ENCODE measurements at places on chromosomes 1 and 21.

- peak; percentile 70 for DNase-seq
Measured at GRCh38 chr1:34597877-34598514, 156.9 kb upstream of the GJB5 start.

DNA sequence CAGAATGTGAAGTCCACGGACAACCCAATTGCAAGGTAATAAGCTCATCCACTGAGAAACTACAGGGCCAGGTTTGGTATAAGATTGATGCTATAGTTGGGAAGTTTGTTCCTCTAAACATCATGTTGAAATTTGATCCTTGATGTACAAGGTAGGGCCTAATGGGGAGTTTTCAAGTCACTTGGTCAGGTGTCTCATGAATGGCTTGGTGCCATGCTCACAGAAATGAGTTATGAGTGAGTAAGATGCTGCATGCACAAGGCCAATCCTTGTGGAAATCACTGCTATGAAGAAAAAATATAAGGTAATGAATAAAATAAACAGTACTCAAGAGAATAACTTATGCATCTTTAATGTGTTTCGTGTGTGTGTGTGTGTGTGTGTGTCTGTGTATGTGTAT is 1891.2 kb downstream of the NCAM2 start:
- no peak for DNase-seq

DNA sequence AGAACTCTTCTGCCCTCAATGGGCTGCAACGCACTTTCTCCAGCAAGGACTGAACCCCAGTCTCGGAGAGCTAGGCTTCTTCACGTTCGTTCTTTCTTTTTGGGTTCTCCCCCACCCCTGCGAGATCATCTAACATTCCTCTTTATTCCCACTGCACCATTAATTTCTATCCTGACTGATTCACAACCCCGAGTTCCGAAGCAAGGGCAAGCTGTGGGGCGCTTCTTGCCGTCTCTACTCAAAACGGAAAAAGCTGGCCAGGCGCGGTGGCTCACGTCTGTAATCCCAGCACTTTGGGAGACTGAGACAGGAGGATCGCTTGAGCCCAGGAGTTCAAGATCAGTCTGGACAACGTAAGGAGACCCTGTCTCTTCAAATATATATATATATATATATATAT is 37.4 kb upstream of the BTG2 start:
- DNase-seq = no peak

GRCh38 chr1:197763307-197763706 is 12.0 kb downstream of the DENND1B start:
- DNase-seq = no peak

GRCh38 chr1:7406641-7407543 is 364.2 kb upstream of the VAMP3 start:
- no peak for DNase-seq

GRCh38 chr1:7048395-7048794 is 263.1 kb downstream of the CAMTA1 start:
- no peak for DNase-seq

DNA sequence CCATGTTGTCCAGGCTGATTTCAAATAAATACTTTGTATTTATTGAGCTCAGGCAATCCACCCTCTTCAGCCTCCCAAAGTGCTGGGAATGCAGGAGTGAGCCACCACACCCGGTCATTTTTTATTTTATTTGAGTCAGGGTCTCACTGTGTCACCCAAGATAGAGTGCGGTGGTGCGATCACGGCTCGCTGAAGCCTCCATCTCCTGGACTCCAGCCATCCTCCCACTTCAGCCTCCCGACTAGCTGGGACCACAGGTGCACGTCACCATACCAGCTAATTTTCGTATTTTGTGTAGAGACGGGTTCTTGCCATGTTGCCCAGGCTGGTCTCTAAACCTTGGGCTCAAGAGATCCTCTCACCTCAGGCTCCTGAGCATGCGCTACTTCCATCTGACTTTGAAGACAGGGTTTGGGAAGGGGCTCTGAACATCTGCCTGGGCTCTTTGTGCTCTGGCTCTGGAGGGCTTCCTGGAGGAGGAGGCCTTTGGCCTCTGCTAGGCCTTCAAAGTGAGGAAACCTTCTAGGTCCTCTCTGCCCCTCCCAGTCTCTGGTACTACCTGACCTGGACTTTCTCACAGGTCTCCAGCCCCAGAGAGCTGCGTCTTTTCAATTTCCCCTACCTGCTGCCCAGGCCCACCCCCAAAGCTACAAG is 5.8 kb downstream of the HSPB7 start:
- no peak for DNase-seq

- DNase-seq = no peak
Measured at GRCh38 chr21:44704636-44705001, 6.8 kb downstream of the TSPEAR start.

DNA sequence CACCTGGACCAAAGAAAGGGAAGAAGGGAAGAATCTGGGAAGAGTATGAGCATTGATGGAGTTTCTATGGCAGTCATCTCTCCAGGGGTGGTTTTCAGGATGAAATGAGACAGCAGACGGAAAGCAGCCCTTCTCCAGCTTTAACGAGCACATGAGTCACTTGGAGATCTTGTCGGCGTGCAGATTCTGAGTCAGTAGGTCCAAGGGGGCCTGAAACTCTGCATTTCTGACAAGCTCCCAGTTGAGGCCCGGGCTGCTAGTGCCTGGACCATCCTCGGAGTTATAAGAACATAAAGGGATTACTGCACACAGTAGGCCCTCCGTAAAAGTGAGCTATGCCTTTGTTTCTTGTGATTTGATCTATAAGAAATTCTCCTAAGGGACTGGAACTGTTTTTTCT is 17.6 kb downstream of the HSPG2 start:
- no peak for DNase-seq

DNA sequence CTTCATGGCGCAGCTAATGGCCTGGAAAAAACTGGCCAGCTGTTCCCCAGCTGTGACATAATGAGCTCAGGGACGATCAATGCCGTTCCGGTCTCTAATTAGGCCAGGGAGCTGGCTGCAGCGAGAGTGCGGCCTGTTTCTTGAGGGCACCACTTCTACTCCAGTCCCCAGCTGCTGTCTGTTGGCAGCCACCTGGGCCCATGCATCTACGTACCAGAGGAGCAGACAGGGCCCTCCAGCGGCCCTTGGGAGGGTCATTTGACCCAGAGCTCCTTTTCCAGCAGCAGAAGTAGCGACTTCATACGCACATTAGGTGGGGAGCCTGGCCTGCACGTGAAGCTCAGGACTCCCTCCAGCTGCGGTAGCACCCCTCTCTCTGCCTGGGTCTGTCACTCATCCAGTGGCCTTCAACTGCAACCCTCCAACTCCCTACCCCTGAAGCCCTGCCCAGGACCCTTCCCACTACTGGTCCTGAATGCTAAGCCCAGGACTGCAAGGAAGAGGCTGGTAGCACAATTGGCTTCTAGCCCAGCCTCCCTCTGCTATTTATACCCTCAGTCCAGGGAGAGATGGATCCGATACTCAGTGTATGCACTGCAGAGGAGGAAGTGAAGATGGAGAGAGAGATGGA is 9.1 kb upstream of the GPR61 start:
- no peak for DNase-seq

GRCh38 chr1:68917456-68917855 is 420.6 kb upstream of the DEPDC1 start:
- no peak for DNase-seq

DNA sequence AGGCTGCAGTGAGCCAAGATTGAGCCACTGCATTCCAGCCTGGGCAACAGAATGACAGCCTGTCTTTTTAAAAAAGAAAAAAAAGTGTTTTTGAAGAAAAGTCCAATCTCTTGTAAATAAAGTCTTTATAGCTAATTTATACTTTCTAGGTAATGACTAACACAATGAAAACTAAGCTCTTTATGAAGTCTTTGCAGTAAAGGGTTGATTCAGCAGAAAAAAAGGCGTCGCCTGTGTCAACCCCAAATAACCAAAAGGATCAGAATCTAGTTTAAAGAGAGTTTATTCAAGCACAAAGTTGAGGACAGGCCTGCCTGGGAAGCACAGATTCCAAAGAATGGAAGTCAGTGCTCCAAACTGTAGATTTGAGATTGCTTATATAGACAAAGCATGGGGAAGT is 14.3 kb upstream of the PGBD2 start:
- no peak for DNase-seq

- no peak for DNase-seq
Measured at GRCh38 chr1:234538062-234538731, 59.2 kb upstream of the TARBP1 start.

- DNase-seq = no peak
Measured at GRCh38 chr1:151944857-151945575, 35.7 kb upstream of the THEM4 start.

GRCh38 chr1:179083533-179083932 is 1.7 kb downstream of the TOR3A start:
- DNase-seq = no peak

DNA sequence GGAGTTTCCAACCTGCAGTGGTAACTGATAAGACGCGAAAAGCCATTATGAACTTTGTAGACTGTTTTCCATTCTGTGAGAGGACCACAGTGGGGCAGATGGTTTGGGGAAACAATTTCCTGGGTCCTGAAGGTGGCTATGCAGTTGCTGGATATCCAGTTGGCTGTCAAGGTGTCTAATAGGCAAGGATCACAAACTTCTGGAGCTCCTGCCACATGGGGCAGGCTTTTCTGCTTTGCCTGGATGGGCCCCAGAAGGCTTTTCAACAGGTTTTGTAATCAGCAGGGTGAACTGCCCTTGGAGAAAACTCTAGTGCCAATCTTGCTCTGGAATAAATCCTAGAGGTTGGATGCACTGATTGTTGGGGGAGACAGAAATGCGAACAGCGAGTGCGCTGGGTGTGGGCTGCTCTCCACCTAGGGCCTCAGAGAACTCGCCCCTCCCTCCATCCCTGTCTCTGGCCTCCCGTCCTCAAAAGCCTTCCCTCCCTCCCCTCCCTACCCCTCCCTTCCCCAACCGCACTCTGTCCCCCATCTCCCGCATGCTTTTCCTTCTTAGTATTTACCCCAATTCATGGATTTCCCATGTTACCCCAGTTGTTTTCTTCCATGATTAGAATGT is 210.3 kb upstream of the USP24 start:
- no peak for DNase-seq

DNA sequence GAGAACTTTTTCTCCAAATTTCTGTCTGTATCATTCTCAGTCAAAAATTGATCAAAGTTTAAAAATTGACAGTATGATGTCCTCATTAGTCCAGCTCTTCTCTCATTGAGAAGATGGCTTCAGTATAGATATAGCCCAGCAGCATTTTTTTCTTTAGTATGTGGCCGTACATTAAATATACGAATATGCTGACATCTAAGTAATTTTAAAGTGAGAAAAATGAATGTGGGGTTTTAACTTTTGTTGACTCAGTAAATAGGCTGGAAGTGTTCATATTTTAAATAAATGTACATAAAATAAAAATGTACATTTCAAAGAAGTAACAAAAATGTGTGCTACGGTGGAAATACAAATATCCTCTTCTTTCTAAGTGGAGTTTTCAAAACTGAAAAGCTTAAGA is 123.5 kb upstream of the PKN2 start:
- no peak for DNase-seq

DNA sequence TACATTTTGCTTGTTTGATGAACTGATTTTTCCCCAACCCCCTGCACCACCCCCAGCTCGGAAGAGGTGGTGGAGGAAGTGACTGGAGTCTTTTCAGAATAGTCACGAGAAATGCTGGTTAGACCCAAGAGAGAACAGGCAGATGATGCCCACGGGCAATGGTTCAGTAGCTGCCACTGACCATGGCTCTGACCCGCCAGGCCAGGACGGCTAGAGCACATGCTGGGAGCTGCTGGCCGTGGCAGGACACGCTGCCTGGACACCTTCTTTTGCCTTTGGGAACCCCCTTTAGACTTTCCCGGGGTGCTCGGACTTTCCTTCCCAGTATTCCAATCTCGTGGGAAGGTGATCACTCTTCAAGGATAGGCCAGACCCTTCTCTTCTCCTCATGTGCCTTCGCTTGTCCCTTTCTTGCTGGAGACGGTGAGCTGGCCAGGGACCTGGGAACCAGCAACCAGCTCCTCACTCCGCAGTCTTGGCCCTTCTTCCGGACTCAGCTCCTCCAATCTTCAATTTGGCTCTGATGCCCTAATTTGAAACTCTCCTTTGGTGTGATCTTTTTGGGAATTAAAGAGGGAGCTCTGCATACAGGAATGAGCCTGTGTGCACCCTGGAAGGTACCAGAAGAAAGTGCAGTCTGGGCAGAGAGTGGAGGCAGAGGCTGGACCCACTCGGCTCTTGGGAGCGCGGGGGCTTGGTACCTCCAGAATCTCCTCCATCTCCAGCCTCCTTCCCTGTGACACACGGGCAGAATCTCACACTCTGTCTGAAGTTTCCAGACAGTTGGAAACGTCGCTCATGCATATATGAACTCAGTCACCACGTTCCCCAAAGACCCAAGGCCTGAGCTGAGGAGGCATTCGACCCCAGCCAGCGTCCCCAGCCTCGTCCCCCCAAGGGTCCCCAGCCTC is 4.0 kb upstream of the PDE9A start:
- no peak for DNase-seq

All from activated CD4-positive, alpha-beta T cell treated with anti-CD3 and anti-CD28 coated beads, Interleukin-2, amount 50 U/mL, for 48 hours (primary cell).